ENCODE measurements at places on chromosomes 5 and 9.

- DNase-seq = no peak
These were observed 14.5 kb upstream of the OTULIN start for GRCh38 chr5:14650052-14650451.

DNA sequence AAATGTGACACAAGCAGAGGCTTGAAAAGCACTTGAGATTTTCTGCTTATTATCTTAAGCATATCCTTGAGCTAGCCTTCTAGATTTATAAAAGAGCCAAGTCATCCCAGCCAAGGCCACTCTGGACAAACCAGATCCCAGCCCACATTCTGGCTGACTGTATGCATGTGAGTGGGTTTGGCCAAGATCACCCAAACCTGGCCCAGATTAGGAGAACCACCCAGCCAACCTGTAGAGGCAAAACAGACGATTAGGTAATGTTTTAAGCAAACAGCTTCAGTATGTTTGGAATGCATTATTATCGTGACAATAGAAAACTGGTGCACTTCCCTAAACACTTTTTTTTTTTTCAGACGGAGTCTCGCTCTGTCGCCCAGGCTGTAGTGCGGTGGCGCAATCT lies 151.9 kb downstream of the SPATA31D1 start:
- no peak for DNase-seq

- no peak for DNase-seq
These were observed 33.1 kb downstream of the FANCC start for GRCh38 chr9:95284162-95285080.

- DNase-seq = no peak
These were observed 615.0 kb upstream of the CHD1 start for GRCh38 chr5:99543841-99544240.

GRCh38 chr5:137113939-137114338 lies 385.2 kb downstream of the SPOCK1 start:
- no peak for DNase-seq

DNA sequence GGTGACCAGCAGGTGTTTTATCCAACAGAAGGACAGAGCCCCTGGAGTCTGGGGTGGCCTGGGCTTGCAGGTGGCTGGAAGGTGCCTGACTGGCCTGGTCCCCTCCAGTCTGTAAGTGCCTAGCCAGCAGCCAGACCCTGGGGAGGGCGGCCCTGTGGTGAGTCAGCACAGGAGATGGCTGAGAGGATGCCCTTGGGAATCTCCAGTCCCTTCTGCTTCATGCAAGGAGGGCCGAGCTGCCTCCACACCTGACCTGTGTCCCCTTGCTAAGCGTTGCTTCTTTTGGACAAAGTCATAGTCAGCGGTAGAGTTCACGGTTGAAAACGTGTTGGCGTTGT lies 20.2 kb downstream of the OBP2B start:
- no peak for DNase-seq

- no peak for DNase-seq
These were observed 65.6 kb downstream of the C9orf85 start for GRCh38 chr9:71977003-71977402.

DNA sequence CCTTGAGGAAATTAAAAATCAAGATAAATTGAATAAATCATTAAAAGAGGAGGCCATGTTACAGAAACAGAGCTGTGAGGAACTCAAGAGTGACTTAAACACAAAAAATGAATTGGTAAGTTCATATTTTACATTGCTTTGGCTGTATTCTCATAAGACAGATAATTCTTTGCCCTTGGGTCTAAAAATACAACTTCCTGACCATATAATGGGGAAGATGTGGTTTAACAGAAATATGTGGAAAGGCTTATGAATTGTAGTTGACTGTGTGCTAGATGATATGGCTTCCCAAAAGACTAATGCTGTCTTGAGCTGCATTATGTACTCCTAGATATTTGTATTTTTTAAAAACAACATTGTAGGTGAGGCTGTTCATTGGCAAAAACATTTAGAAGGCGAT lies 33.1 kb downstream of the CNTRL start:
- no peak for DNase-seq

DNA sequence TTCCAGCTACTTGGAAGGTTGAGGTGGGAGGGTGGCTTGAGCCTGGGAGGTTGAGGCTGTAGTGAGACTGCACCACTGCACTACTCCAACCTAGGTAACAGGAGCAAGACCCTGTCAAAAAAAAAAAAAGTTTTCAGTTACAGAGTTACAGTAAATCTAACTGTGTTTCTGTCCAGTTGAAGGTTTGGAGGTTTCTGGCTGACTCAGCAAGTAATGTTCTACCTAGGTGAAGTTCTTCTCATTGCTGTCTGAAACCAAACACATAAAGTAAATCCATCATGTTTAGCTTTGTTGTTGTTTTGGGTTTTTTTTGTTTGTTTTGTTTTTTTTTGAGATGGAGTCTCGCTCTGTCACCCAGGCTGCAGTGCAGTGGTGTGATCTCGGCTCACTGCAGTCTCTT lies 7.9 kb upstream of the ANKHD1 start:
- no peak for DNase-seq

- no peak for DNase-seq
These were observed 10.1 kb upstream of the RNF183 start for GRCh38 chr9:113313261-113313660.

- DNase-seq = no peak
These were observed 83.3 kb downstream of the ZNF354C start for GRCh38 chr5:179143446-179143845.

DNA sequence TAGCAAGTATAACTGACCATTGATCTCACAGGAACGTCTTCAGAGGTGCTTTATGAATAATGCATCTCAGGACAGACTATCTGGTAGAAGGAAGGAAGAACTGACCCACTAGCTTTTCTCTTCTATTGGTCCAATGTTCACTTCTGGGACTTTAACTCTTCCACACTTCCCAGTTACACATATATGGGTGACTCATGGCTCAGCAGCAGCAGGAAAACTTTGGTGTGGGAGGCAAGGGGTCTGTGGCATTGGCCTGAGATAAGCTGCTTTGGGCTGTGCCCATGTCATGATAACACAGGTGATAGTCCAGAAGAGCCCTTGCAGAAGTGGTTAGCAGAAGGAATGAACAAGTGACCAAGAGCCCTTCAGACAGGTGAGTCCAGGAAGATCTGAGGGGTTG lies 148.8 kb downstream of the RAB3C start:
- DNase-seq = no peak

DNA sequence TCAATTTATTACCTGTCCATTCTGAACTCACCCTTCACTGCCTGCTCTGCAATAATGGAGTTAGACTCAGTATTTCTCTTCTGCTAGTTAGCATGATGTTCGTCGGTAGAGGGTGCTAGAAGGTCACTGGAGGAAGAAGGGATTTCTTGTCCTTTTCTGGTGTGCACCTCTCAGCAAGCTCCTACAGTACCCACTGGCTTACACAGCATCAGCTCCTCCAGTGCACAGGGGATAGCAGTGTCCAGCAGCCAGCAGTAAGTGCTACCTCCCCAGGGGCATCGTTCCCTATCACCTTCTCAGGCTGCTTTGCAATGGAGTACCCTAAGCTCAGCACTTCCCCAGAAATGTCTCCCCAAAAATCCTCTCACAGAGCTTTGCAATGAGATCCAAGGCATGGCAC lies 45.9 kb upstream of the APC start:
- DNase-seq = no peak

- DNase-seq = no peak
These were observed 43.4 kb downstream of the DBH start for GRCh38 chr9:133679466-133680061.

DNA sequence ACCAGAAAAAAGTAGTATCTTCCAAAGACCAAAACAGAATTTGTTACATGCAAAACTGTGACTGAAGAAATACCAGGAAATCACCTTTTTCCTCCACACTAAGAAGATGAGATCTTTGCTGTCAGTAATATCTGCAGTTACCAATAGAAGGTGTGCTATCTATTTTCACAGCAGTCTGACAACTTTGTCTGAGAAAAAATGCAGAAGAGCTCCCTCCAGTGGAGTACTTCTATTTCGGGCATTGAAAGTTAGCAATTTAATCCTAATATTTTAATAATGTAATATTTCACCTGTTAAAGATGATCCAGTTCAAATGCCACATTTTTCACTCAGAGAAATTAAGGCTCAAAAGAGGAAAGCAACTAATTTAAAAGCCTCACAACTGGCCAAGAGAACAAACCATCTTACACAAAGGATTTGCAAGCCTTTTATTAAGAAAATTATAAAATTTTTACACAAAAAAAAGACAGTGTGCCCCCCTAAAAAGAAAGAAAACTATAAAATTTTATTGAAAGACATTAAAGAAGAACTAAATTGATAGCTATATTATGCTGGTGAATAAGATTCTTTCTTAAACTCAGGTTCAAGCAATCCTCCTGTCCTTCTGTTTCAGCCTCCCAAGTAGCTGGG lies 50.6 kb downstream of the DEPDC1B start:
- DNase-seq = peak; percentile 16

- DNase-seq = peak; percentile 68
These were observed 16.1 kb upstream of the NEUROG1 start for GRCh38 chr5:135551593-135552447.

GRCh38 chr9:77455312-77455927 lies 192.7 kb downstream of the GNA14 start:
- DNase-seq = no peak

GRCh38 chr9:6977761-6978160 lies 220.0 kb downstream of the KDM4C start:
- DNase-seq = no peak

GRCh38 chr5:39484673-39485072 lies 59.9 kb upstream of the DAB2 start:
- no peak for DNase-seq

DNA sequence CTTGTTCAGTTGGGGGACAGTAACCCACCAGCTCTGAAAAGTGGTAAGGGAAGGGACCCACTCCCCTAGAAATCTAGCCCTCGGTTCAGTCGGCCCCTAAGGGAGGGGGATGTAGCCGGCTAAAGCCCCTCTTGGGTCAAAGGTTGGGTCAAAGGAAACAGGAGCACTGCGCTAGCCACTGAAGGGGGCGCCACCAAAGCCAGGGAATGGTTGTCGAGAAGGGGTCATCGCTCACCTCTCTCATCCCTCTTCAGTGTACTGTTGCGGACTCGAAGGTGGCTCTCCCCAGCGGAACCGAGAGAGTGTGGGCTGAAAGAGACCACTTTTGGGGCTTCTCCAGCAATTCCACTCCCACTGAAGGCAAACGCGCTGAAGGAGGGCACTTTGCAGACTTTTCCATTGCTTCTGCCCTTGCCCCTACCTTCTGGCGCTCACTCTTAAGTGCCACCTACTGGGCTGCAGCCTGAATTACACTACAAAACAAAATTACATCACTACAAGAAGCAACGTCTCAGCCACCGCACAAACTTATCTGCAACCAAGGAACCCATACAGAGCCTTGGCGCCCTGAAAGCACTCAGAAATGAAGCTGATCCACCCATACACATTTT lies 396.9 kb downstream of the PDE4D start:
- DNase-seq = no peak

- no peak for DNase-seq
These were observed 150.0 kb upstream of the VCAN start for GRCh38 chr5:83321483-83322055.

- DNase-seq = no peak
These were observed 302.2 kb downstream of the EBF1 start for GRCh38 chr5:158797498-158797845.

- no peak for DNase-seq
These were observed 138.6 kb downstream of the PALM2AKAP2 start for GRCh38 chr9:109918339-109919163.

GRCh38 chr5:61689153-61689846 lies 357.2 kb downstream of the ZSWIM6 start:
- DNase-seq = no peak

DNA sequence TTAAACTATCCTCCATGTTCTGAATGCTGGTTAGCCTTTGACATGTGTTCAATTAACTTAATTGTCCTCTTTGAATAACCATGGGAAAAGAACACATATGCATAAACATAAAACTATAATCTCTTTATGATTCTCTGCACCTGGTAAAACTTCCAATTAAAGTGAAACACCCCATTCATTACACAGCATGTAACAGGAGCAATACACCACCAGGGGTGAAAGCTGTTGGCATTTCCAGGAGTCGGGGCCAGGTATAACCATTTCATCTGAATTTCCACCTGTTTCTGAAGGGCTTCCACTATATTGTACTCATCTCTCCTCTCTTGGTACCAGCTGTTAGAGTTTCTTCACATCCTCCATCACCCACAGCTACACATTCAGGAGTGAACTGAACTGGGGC lies 303.8 kb downstream of the EDIL3 start:
- no peak for DNase-seq

DNA sequence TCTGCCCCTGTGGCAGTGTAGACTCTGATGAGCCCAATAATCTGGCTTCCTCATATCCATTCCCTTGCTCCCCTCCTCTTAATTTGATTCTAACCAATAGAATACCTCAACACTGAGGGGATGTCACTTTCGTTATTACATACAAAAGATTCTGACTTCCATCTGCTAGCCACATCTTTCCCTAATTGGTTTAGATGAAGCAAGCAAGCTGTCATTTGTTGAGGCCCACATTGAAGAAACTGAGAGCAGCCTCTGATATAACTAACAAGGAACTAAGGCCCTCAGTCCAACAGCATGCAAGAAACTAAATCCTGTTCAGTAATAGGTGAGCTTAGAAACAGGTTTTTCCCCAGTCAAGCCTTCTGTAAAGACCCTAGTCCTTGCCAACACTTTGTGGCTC lies 5.8 kb downstream of the ADAMTS6 start:
- no peak for DNase-seq

GRCh38 chr5:3376611-3377010 lies 219.0 kb upstream of the IRX1 start:
- no peak for DNase-seq

GRCh38 chr9:123382653-123383511 lies 26.9 kb downstream of the CRB2 start:
- no peak for DNase-seq

All from GM19239 (cell line).